ENCODE measurements at places on chromosomes 11 and 22.
A peak's percentile ranks its signal among the peaks of the same experiment; 100 is the strongest.

DNA sequence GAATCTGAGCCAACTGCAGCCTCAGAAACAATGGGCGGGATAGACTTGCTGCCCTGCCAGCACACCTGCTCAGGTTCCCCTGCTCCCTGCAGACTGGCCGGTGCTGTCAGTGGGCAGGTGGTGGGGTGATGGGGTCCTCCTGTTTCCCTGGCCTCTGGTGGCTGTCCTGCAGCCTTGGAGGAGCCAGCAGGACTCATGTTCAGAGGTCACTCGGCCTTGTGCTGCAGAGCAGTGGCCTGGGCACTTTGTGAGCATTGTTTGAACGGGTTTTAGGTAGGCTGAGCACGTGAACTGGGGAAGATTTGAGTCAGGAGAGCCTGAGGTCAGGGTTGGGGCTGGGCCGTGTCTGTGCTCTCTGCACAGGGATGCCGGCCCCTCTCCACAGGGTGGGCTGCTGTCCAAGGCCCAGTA is 17.6 kb downstream of the PPIL2 start:
- DNase-seq: no peak

- DNase-seq: no peak
Observed at GRCh38 chr22:43592476-43592875, 180.7 kb downstream of the MPPED1 start.

DNA sequence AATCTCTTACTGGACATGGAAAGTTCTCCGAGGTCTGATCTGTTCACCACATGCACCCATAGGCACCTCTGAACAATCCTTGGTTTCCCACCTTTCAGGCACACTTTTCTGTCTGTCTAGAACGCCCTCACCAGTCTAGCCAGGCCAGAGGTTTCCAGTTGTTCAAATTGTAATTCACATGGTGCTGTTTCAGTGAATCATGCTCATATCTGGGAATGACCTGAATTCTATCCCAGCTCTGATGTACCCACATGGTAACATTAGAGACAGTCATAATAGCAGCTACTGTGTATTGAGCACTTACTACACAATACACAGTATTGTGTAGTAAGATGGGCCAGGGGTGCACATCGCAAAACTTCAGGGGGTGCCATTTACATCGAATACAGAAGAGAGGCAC is 138.2 kb downstream of the COMMD9 start:
- DNase-seq: peak; percentile 23

- peak; percentile 29 for DNase-seq
Observed at GRCh38 chr11:14544611-14545010, 24.4 kb upstream of the PSMA1 start.

DNA sequence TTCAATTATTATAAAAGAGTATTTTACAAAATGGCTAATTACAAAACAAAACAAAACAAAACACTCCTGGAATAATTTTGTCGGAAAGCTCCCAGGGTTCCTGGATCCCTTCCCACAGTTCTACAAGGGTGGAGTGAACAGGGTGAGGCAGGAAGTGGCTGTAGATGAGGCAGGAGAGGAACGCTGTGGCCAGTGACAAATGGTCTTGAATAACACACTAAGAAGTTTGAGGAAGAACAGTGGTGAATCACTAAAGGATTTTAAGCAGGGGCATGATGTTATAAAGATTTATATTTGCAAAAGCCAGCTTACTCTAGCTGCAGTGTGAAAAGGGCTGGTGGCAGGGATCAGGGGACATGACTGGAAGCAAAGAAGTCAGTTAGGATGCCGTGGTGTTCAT is 33.8 kb upstream of the APOA1 start:
- peak; percentile 96 for DNase-seq

GRCh38 chr22:22691716-22692701 is 47.6 kb downstream of the GGTLC2 start:
- DNase-seq: peak; percentile 7

- DNase-seq: no peak
Observed at GRCh38 chr11:43576320-43576802, 104.2 kb upstream of the HSD17B12 start.

GRCh38 chr11:26830757-26831156 is 108.9 kb upstream of the SLC5A12 start:
- DNase-seq: peak; percentile 81

DNA sequence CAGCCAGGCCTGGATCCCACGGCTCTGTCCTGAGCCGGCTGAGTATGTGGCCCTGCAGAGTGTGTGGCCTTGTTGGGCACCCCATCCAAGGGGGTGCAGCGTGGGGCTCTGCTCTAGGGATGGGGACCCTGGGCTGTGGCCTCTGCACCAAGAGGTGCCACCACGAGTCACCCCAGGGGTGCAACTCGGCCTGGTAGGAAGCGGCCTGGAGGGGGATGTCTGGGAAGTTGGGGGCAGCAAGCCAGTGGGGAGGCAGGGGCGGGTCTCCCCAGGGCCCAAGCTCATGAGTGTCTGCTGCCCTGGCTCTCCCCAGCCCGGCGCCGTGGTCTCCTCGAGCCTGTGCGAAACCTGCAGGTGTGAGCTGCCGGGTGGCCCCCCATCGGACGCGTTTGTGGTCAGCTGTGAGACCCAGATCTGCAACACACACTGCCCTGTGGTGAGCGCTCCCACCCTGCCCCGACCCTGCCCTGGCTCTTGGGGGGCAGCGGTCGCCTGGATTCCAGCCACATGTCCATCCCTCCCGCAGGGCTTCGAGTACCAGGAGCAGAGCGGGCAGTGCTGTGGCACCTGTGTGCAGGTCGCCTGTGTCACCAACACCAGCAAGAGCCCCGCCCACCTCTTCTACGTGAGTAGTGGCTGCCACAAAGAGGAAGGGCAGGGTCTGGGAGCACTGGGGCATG is 24.2 kb upstream of the MUC5B start:
- DNase-seq: no peak

DNA sequence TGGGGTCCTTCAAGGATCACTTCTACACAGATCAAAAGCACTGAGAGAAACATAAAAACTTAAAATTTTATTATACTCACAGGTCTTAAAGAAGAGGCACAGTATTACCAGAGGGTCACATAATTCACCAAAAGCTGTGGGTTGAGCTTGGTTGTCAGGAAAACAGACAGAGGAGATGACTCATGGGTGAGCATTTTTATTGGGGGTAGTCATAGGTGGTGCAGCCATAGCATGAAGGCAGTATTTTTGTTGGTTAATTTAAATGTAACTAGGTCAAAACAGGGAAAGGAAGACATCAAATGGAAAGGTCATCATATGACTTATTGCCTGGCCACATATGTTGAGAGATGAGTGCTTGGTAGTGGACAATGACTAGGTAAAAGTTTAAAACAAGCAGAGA is 24.2 kb downstream of the OR5B17 start:
- peak; percentile 76 for DNase-seq

Data from AG10803 (cell line).